Activated CD4-positive, alpha-beta T cell treated with anti-CD3 and anti-CD28 coated beads, Interleukin-2, Interleukin-6, amounts not matched to agents 100 ng/mL and 50 ng/mL, durations not matched to agents 16 hours and 8 hours (primary cell): ENCODE measurements at places on chromosomes 4 and X.

- no peak for DNase-seq
Measured at GRCh38 chr4:114582621-114583020, 16.0 kb upstream of the UGT8 start.

DNA sequence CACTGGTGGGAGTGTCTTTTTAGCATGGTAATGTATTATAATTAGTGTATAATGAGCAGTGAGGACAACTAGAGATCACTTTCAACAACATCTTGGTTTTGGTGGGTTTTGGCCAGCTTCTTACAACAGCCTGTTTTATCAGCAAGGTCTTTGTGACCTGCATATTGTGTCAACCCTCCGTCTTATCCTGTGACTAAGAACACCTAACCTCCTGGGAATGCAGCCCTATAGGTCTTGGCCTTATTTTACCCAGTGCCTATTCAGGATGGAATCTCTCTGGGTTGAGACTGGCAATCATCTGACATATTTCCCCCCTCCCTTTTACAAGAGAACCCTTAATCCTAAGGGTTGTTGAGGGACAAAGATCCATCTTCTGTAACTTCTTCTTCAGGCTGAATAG is 21.9 kb upstream of the ADH4 start:
- DNase-seq, result no peak

- no peak for DNase-seq
Measured at GRCh38 chr4:112954286-112954685, 95.2 kb upstream of the ANK2 start.

DNA sequence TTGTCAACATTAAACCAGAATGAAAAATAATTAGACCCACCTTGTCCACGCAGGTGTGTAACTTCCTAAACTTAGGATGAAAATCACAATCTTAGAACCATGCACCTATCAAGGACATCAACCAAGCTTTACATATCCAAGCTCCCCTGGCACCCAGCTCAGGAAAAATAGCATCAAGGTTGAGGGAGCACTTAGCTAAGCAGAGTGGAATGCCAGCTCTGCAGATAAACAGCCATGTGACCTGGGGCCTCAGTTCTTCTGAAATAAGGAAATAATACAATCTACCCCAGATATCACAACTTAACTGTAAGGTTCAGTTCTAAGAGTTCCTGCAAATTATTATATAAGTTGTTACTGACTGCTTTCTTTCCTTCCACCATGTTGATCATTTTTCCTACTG is 64.7 kb downstream of the DHX15 start:
- no peak for DNase-seq

- no peak for DNase-seq
Measured at GRCh38 chr4:94345969-94346368, 3.3 kb upstream of the HPGDS start.

- DNase-seq, result no peak
Measured at GRCh38 chr4:56320293-56320692, 67.0 kb downstream of the AASDH start.

GRCh38 chrX:150880808-150881165 is 17.7 kb downstream of the CD99L2 start:
- peak; percentile 21 for DNase-seq

- DNase-seq, result peak; percentile 16
Measured at GRCh38 chrX:85963736-85964135, 83.6 kb downstream of the CHM start.

DNA sequence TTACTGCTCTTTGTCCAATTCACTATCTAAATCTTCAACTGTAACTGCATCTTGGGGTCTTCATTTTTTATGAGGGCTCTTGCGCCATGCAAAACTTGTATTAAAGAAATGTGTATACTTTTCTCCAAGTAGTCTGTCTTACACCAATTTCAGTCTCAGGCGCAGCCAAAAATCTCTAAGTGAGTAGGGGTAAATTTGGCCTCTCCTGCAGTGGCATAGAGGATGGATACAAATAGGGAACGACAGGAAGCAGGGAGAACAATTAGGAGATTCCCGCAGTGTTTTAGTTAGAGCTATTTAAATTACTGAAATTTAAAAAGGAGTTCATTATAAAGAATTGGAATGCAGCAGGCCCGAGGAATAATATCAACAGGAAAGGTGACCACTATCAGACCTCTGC is 30.2 kb downstream of the DMP1 start:
- no peak for DNase-seq

DNA sequence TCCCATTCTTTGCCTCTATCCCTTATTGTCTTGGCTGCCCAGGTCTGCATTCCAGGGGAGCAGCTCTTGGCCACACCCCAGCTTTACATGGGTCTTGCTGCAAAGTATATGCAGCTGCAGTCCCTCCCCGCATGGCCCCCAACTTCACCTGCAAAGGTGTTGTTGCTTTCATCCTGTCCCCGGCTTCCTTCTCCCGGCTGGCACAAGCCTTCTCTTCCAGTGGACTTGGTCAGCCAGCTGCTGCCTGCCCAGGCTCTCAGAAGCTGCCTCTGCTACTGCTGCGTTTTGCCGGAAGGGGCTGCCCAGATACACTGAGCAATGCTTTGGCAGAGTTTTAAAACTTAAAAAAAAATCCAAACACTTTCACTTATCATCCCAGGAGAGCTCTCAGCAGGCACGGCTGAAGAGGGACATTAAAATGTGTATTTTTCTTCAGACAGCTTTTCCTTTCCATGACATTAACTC is 121.2 kb upstream of the PDLIM3 start:
- no peak for DNase-seq

GRCh38 chr4:20493761-20494353 is 206.4 kb upstream of the PACRGL start:
- no peak for DNase-seq

DNA sequence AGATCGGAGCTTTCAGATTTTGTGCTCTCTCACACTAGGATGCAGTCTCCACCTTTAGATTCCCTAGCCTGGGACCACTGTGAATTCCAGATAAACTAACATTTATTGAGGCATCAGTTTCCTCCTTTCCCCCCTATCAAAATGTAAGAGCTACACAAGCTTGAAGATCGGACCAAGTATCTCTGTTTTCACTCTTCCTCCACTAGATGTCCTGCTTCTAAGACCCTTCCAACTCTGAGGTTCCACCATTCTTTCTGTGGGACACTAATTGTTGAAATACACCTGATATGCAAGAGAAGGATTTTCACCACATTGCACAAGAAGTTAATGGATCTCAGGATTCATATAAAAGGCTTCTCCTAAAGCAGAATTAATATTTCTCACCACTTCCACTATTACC is 43.0 kb upstream of the PHOX2B start:
- no peak for DNase-seq

GRCh38 chr4:154329268-154329868 is 162.2 kb downstream of the DCHS2 start:
- no peak for DNase-seq

DNA sequence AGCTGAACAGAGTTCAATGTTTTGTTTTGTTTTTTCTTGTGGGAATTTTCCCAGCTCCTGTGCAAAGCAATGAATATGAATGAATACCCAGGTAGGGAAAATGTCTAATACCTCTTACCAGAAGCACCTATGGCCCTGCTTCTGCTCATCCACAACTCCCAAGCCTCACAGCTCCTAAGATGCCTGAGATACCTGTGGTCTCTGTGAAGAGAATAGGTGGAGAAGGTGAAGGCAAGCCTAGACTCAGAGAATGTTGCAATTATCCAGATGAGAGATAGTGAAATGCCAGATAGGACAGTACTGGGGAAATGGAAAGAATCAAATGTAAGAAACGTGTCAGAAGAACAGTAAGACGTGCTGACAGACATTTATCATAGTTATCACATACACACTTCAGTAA is 70.2 kb upstream of the NOCT start:
- DNase-seq, result no peak

DNA sequence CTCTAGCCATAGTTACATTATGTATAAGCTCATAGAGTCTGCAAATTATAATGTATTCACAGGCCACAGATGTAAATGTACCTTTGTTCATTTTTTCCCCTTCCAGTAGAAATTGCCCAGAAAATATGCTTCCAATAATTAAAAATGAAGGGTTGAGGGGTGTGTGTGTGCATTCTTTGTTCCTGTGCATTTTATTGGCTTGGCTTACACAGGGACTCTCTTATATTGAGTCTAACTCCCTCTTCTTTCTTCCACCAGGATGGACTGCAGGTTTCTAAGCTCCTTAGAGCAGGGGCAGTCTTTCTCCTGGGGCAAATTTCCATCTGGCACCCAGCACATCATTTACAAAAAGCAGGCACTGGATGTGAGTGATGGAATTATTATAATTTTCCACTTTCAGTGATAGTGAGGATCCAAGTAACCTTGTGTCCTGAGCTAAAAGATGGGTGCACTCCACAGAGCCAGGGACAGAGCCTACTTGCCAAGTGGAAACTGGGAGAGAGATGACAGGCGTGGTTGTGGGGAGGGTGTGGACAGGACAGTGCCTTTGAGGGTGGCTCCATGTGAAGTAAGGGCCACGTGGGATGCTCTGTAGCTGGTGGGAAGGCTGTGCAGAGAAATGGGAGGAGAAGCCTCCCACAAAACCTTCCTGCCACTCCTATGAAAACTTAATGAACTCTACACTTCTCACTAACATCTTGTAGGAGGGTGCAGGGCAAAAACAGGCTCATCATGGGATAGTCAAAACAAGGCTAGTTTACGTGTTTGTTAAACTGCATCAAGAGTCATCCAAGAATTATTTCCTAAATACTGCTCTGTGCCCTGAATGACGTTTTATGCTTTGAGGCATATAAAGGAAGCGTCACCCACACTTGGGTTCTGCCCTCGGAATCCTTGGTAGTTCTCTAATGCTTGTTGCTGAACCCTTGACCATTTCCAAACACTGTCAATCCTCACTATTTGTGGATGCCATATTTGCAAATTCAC is 16.0 kb downstream of the IGFBP7 start:
- DNase-seq, result no peak

DNA sequence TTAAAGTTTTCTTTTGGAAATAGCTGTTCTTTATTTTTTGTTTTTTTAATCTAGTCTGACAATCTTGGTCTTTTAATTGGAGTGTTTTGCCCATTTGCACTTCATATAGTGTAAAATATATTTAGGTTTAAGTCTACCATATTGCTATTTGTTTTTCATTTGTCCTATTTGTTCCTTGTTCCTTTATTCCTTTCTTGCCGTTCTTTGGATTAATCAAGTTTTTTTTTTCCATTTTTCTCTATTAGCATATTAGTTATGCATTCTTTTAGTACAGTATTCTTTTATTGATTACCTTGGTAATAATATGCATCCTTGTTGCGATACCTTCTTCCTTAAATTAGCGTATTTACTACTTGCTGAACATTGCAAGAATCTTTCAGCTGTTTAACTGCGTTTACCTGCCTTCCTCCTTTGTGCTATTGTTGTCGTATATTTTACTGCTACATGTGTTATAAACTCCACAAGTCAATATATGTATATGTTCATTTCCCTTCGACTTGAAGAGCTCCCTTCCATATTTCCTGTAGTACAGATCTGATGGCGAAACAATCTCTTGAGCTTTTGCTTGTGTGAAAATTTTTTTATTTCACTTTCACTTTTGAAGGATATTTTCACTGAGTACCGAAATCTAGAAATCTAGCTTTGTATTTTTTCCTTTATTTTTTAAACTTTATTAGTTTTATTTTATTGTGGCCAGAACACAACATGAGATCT is 23.9 kb upstream of the RNF212 start:
- peak; percentile 12 for DNase-seq

GRCh38 chr4:140091305-140091704 is 62.7 kb downstream of the MAML3 start:
- peak; percentile 30 for DNase-seq

- no peak for DNase-seq
Measured at GRCh38 chr4:69995526-69996016, at the start of gene STATH. STATH (plus strand) TSS chr4:69995966; CDS start chr4:69998438, 2,472 bp downstream.

DNA sequence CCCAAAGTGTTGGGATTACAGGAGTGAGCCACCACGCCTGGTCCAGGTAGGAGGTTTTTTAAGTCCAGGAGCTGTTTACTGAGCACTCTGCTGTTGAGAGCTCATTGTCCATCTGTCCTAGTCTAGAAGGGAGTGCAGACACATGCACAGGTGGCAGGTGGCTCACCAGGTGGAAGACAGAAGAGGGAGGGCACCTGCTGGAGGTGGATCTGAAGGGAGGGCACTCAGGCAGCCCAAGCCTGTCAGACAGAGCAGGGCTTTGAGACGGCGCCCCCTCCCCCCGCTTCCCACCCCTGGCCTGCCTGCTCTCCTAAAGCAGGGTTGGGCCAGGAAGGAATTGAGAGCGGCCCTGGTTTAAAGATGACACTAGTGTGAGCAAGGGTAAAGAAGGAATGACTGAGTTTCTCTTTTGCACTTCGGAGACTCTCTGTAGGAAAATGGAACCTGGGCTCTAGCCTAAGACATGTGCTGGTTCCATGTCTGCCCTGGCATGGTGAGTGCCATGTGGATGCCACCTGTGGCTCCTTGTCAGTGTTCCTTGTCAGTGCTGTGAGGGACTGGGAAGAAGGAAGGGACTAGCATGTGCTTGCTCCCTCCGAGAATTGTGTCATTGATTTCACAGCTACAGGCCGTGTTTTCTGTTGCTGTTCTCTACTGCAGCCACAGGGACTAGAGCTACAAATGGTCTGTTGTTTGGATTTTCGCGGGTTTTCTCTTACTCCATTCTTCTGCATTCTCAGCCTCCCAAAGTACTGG is 108.6 kb downstream of the TNIP2 start:
- DNase-seq, result no peak

- no peak for DNase-seq
Measured at GRCh38 chr4:42498040-42498439, 100.8 kb downstream of the SHISA3 start.

GRCh38 chr4:23962462-23962861 is 72.6 kb upstream of the PPARGC1A start:
- no peak for DNase-seq

DNA sequence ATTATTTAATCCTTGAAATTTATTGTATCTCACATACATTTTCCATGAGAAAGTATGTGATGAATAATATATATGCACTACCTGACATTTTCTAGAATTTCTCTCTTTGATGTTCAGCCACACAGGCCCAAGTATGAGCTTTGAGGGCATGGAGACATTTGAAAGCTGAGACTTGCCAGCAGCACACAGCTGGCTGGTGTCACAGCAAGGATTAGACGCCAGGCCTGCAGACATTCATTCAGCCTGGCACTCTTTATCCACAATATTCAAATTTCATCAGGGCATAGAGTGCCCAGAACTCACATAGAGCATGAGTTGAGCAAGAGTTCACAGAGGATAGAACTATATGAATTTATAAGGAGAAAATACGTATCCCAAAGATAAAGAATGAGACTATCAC is 74.0 kb downstream of the GRIA2 start:
- no peak for DNase-seq
